Activated CD4-positive, alpha-beta T cell treated with anti-CD3 and anti-CD28 coated beads, Interleukin-2, amount 50 U/mL, for 16 hours (primary cell): ENCODE measurements at places on chromosomes 2 and 18.

DNA sequence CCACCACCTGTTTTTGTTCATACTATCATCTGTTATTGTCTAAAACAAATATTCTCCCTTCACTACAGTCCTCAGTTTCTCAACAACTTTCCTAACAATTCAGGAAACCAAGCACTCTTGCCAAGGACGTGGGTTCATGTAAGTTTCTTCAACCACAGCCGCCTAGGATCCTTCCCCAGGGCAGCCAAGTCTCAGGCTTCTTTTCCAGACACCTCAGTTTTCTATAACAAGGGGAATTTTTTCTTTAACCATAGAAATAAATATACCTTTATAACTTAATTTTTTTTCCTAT, 39.4 kb upstream of the AGPS start:
- DNase-seq, result no peak

GRCh38 chr18:46275370-46275769, 171.2 kb downstream of the HAUS1 start:
- no peak for DNase-seq

DNA sequence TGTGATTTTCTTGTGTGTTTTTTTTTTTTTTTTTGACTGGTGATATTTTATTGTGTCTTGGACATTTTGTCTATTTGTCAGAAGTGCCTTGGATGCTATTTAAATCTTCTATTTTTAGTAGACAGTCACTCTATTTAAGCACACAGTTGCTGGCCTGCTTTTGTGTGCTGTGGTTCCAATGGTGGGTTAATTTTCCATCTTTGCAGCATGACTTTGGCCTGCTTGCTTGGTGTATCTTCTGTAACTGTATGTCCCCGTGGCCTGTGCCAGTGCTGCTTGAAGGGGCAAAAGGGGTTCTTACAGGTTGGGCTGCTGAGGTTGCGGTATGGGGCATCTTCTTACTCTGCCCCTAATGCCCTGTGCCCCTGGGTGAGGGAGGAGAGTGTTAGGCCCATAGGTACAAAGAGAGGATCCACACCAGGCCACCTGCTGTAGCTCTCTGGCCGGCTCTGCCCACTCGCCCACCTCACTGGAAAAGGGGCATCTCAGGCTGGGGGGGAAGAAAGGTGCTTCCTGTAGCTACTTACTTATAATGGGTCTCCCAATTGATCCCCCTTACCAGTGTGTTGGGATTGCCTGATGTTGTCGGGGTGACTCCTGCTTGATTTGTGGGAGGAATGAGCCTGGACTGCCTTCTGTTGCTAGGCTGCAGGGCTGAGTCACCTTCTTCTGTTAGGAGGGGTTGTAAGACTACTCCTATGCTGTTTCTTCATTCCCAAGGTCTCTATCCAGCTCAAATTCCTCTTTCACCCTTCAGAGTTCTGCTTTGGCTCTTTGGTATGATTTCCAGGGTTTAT, 490.0 kb upstream of the HS6ST1 start:
- no peak for DNase-seq

DNA sequence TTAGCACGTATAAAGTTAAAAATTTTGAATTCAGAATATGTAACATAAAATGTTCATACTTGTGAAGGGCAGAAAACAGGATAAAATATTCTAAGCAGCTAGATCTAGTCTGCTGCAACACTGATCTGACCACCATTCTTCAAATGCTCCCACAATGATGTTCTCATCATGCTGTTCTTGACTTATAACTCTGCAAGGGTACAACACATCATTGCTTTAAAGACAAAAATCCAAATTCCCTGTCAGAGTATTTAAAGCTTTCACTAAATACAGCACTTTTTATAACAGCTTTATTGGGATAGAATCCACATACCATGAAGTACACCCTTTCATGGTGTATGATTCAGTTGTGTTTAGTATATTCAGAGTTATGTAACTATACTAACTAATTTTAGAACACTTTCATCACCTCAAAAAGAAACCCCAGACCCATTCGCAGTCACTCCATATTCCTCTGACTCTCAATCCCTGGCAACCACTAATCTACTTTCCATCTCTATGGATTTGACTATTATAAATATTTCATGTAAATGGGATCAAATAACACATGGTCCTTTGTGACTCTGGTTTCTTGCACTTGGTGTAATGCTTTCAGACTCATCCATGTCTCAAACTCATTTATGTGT, 56.4 kb downstream of the MAP4K3 start:
- no peak for DNase-seq

- no peak for DNase-seq
Observed at GRCh38 chr2:23280401-23280800, 104.6 kb upstream of the KLHL29 start.

DNA sequence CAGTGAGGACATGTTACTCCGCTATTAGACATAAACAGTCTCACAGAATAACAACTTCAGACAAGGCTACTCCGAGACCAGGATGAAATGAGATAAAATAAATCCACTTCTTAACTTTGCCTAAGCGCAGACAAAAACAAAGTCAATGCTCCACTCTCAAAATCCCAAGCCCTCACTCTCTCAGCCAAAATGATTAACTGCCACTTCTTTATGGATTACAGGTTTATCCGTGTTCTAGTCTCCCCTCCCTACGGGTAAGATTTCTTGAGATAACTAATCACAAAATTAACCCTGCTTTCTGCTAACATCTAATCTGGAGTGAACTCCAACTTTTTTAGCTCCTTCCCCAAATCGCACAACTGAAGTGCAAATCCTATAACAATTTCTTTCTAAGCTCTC, 1.1 kb upstream of the CRYGC start:
- no peak for DNase-seq

GRCh38 chr2:12754643-12755042, 37.9 kb downstream of the TRIB2 start:
- no peak for DNase-seq

- no peak for DNase-seq
Observed at GRCh38 chr2:28378679-28379584, 13.7 kb upstream of the FOSL2 start.

- DNase-seq, result no peak
Observed at GRCh38 chr2:25230198-25230947, 62.0 kb upstream of the POMC start.

DNA sequence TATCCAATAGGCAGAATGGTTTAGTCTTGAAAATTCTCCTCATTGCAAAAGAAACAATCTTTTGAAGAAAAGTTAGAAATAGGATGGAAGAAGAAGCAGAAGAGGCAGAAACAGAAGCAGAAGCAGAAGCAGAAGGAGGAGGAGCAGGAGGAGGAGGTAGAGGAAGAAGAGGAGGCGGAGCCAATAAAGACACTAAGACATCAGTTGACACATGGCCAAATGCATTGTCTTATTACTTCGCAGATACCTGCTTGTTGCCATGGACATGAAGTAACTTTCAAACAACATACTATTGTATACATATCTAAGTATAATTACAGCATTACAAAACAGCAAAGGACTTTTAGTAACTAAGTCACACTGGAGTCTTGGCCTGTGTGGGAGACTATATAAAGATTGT, 606.3 kb downstream of the METTL4 start:
- no peak for DNase-seq

DNA sequence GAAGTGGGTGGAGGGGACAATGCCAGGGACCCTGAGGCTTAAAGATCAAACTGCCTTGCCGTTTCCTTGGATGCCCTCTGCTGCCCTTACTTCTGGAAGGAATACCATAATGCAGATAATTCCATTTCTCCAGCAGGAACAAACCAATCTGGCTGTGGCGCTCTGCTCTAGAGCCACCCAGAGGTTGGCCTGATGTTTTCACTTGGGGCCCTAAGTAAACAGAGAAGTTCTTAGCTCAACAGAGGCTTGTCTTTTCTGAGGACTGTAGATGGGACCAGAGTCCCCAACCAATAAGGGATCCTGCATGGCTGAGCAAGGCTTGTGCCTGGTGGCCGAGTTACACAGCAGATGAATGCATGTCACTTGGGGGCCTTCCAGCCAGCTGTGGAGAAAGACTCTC, 230.2 kb downstream of the ZBTB7C start:
- DNase-seq, result no peak

DNA sequence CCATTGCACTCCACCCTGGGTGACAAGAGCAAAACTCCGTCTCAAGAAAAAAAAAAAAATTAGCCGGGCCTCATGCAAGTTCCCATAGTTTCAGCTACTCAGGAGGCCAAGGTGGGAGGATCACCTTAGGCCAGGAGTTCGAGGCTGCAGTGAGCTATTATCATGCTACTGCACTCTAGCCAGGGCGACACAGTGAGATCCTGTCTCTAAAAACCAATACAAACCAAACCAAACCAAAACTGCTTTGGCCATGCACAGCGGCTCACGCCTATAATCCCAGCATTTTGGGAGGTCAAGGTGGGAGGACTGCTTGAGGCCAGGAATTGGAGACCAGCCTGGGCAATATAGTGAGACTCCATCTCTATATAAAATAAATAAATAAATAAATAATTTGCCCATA, 19.1 kb downstream of the NIFK start:
- no peak for DNase-seq

GRCh38 chr2:114940785-114941458, 498.5 kb downstream of the DPP10 start:
- no peak for DNase-seq
